ENCODE measurements at places on chromosomes 6 and 20. TPM values are rescaled to one million over a fixed set of nuclear protein-coding genes. Genes with fewer than 3 reads are reported as not detected.

The ADGRF5 gene
- not detected for total RNA-seq

The SLC39A7 gene
- 108 TPM for total RNA-seq

DNA sequence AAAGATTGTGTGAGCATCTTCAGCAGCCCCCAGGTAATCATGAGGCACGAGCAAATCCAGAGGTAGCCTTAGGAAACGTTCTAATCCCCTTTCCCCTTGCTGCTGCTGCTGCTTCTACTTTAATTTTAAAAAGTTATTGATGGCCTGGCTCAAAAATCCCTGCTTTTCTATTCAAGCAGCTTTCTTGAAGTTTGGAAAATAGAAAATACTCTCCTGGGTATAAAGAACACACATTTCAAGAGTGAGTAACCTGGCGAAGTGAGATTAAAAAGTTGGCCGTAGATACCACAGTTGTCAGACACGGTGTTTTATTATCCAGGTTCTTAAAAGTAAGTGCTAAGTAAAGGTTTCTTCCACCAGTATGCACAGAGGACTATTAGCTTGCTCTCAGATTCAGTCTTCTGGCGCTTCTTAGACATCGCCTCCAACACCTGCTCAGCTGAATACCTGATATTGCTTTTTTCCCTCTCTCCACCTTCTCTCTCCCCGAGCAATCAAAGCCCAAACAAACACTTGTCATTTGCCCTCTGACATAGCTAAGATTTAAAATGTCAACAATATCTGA is 150.7 kb downstream of the EDN3 start:
- DNase-seq = no peak

DNA sequence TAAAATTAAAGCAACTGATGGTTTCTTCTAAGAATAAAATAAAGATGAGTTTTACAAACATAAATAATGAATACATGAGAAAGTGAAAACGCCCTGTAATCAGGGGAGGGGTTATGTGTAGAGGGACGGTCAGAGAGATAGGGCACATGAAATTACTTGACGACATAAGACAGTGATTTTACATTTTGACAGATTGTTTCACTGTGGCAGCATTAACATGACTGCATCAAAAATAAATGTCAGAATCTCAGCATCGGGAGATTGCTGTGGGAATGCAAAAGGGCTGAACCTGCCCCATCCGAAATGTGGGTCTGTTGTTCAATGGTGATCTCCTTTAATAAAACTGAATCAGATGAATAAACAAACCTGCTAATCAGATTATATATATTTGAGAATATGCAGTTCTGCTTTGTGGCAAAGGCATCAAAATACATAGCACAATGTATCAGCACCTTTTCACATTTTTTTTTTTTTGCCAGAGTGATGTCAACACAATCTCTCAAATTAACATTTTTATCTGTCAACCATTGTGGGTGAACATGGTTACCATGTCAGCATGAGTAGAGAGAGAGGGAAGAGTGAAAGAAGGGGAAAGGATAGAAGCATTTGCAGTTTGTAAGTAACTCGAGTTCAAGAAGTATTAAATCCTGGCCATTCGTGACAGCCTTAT is 177.1 kb upstream of the MAN1A1 start:
- DNase-seq = no peak

- DNase-seq = no peak
Measured at GRCh38 chr6:25498505-25498904, 153.5 kb upstream of the SCGN start.

DNA sequence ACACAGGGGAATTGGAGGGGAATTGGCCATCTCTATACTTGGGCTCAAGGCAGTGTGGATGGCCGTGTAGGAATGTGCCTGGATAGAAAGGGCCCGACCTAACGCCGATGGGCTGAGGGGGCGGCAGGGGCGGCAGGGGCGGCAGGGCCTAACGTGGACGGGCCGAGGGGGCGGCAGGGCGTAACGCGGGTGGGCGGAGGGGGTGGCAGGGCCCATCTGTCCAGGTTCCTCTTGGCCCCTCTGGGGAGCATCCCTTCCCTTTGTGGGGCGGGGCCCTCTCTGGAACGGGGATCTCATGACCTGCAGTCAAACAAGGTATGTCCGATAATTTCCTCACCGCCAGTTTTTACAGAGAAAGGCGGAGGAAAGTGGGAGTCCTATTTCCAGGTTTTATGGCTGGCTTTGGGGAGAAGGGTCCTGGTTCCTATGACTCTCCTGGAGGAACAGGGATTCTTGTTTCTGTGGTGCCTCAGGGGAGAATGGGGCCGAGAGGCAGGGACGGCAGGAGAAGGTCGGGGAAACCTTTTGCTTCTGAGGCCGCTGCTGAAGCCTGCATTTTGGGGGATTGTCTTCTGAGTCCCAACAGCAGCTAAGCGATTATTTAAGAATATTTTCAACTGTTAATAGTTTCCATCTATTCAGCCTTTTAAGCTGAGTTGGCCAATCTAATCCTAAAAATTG is 100.8 kb upstream of the FRMD1 start:
- no peak for DNase-seq

DNA sequence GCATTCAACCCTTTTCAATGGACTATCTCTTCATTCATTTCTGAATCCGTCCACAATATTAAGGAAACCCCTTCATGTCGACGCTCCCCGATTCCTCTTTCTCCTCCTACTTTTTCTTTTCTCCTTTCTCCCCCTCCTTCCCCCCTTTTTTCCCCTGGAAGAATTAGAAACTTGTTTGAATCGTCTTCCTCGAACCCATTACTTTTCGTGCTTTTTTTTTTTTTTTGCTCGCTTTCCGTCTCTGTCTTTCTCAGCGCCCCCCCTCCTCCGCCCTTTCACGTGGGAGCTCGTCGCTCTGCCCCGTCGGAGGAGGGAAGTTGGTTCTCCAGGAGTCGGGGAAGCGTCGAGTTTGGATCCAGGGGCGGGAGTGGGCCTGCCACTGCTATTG is 2.3 kb upstream of the NKX2-2 start:
- no peak for DNase-seq

Data from G401 (cell line).